ENCODE measurements at places on chromosomes 3 and 15.

DNA sequence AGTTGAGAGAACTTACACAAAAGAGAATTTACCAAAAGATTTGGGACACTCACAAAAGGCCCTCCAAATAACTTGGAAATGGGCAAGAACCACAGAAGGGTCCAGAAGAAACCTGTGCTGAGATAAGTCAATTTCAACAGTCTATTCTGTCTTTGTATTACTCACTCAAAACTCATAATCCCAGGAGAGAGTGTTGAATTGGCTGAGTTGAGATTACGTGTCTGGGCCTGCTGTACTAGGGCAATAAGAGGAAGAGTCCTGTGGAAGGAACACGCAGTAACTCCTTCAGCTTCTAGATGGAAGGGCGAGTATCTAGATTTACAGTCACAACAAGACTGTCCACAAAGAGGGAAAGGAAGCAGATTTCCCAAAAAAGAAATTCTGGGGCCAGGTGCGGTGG is 42.5 kb upstream of the DYNC1LI1 start:
- DNase-seq: no peak

DNA sequence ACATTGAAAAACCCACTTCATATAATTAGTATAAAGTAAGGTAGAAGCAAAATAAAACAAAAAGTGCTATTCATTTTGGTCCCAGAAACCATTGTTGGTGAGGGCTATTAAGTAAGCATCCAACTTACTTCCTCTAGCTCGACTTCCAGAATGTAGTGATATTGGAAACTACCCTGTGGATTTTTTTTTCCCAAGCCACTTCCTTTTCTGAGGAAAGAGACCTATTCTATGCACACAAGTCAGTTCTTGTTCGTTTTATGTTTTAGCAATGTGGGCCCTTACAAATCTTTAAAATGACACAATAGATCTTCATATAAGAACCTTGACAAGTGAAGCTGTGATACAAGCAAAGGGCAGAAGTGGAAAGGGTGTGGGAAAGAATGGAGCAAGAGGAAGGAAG is 402.0 kb upstream of the TBL1XR1 start:
- DNase-seq: no peak

DNA sequence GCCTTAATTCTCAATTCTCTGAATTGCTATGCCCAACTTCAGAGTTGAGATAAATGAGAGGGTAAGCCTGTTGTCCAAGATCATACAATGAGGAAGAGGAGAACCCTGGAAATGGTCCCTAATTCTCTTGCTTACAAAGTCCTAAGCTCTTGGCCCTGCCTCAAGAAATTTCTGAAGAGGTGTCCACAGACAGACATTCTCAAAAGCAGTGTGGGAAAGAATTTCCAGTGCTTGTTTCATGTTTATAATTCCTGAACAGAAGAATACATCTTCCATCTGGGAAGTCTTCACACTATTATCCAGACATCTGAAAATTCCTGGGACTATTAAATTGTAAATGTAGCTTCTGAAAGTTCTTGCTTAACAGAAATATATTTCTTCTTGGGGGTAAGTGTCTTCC is 166.8 kb upstream of the LRTM1 start:
- DNase-seq: no peak

GRCh38 chr3:87307805-87308204 is 31.4 kb upstream of the POU1F1 start:
- DNase-seq: no peak

DNA sequence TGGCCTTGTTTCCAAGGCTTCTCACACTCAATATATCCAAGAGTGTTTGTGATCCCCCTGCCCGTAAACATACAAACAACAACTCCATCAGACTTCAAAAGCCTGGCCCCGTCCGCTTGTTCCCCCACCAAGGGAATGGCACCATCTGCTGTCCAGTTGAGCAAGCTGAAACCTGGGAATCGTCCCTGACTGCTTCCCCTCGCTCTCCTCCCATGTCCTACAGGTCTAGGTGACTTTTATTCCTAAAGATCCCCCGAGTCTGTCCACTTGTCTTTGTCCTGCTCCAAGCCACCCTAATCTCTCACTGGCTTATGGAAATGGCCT is 27.9 kb upstream of the FAM174B start:
- no peak for DNase-seq

- DNase-seq: no peak
Observed at GRCh38 chr3:134852893-134853351, 57.9 kb downstream of the EPHB1 start.

DNA sequence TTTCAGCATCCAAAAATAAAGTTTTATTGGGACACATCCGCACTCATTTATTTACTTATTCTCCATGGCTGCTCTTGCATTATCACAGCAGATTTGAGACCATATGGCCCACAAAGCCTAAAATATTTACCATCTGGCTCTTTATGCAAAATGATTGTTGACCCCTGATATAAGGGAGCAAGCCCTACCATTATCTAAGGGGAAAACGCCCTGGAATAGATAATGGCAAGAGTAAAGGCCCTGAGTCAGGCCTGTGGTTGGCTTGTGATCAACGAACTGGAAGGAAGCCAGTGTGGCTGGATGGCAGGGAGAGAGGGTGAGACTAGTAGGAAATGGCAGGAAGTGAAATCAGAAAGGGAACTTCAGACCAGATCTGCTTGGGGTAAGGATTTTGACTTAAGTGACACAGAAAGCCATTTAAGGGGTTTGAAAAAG is 24.6 kb upstream of the DMXL2 start:
- no peak for DNase-seq

DNA sequence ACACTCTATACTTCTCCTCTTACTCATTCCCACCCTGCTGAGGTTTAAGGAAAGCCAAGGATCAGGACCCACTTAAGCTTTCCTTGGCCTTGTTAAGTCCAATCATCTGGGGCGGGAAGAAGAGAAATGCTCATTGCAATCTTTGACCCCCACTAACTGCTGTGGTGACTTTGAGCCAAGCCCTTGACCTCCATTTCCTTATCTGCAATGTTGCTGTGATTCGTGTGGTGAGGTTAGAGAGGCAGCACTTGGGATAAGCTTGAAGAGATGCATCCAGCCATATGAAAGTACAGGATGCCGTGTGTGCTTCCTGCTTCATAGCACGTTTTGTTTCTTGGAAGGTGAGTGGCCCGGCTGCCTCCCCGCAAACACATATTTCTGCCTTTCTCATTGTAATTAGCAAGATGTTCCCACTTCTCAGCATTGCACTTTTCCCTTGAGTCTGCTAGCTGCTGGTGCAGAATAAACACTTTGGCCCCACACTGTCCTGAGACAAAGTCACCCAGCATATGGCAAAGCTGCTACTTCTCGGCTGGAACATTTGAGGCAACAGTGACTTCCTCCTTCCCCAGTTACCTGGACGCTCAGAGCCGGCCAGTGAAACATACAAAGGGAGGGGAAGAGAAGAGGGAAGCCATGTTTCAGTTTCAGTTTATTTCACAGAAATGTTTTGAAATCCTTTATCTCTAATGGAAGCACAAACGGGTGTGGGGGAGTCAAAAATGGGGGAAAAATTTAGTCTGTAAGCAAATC is 10.5 kb upstream of the NUDT16 start:
- DNase-seq: no peak

DNA sequence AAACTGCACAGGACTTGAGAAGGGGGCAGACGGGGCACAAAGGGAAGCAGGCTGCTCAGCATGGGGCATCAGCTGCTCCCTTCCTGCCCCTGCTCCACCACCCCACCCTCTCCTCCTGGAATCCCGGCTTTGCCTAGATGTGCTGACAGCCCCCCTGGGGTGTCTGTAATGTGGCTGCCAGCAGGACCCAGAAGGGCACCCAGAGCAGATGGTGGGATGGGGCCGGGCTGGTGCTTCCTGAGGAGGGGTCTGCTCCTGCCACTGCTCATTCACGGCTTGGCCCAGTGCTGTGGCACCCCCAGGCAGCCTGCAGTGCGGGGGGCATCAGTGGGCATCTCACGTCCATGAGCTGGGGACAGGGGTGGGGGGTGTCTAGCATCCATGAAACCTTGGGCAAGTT is 10.2 kb downstream of the H1-8 start:
- no peak for DNase-seq

GRCh38 chr15:68493629-68494028 is 61.7 kb upstream of the ITGA11 start:
- no peak for DNase-seq

DNA sequence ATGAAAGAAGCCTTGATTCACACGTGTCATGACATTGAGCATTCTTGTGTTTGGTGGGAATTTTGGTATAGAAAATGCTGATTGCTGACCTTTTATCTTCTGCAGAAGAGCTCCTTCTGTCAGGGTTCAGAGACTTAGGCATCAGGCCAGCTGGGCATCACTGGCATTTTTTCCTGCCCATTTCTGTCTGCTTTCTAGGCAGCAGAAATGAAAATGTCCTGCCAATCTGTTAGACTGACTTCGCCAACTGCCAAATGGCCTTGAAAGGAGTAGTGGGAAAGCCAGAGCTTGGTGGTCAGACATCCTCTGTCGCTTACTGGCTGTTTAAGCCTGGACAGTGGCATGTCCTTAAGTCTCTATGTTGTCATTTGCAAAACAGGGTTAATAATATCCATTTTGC is 57.4 kb downstream of the EEFSEC start:
- DNase-seq: no peak

DNA sequence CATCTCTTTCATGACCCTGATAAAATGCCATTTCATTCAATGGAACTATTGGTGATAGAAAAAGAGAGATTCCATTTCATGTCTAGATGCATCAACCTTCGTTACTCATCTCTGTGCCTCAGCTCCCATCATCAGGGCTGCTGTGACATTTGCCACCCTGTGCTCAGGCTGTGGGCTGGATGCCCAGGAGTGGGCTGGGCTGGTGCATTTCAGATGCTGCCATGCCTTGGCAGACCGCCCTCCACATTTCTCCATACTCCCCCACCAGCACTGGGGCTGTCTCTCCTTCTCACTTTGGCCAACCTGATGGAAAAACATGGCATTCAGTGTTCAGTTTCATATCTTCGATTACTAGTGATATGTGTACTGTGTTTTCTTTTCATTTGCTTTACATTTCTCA is 59.1 kb downstream of the DNASE1L3 start:
- no peak for DNase-seq

GRCh38 chr15:69841113-69841828 is 256.4 kb downstream of the TLE3 start:
- no peak for DNase-seq

- peak; percentile 29 for DNase-seq
Observed at GRCh38 chr3:155853214-155854140, 750 bp downstream of the SLC33A1 start.
